Hippocampal formation (tissue), 2 donors: ENCODE measurements at places on chromosomes 16 and 17.

DNA sequence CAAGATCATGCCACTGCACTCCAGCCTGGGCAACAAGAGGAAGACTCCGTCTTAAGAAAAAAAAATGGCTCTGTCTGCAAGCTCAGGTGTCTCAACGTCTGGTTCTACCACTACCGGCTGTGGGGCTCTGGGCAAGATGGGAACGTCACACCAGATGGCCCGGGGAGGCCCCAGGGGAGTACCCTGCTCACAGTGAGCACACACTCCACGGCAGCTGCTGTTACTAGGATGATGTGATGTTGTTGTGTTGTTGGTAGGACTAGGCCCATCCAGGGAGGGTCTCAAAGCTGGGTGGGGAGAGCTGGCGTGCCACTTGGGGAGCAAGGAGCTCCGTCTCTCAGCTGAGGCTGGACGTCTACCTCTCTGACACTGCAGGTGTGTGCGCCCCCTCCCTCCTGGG lies 9.4 kb upstream of the NPTX1 start:
- DNase-seq = no peak

- DNase-seq = no peak
Measured at GRCh38 chr17:78588258-78589030, 11.2 kb upstream of the DNAH17 start.

GRCh38 chr16:21598206-21598605 lies 1.2 kb upstream of the METTL9 start:
- DNase-seq = no peak

DNA sequence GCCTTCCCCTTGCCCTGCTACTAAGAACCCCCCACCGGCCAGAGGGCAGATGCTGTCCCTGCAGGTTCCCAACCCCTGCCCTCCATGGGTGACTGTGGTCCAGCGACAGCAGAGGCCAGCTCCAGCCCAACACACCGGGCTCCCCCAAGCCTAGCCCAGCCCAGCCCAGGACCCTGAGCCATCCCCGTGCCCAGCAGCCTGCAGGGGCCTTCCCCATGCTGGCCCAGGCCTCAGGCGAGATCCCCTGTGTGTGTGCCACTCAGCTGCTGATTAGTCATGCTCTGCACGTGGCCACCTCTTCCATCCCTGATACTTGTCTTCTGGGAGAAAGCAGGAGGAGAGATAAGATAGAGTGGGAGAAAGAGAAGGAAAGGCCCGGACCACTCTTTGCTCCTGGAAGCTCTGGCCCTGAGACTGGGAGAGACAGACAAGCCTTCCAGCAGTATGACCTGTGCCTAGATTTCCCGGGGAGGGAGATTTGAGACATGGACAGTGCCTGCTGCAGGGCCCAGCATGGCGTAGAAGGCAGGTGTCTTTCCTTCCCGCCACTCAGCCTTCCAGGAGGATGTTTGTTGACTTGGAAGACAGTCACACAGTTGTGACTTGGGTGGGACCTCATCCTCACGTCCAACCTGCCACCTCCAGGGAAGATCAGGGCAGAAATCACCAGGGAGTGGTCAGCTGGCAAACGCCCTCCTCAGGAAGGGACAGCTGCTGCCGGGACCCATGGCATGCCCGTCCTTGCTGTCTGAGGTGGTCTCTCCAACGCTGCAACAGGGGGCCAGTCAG lies 41.3 kb upstream of the RASD1 start:
- DNase-seq = no peak

GRCh38 chr17:82301916-82302567 lies 15.4 kb downstream of the CD7 start:
- no peak for DNase-seq

DNA sequence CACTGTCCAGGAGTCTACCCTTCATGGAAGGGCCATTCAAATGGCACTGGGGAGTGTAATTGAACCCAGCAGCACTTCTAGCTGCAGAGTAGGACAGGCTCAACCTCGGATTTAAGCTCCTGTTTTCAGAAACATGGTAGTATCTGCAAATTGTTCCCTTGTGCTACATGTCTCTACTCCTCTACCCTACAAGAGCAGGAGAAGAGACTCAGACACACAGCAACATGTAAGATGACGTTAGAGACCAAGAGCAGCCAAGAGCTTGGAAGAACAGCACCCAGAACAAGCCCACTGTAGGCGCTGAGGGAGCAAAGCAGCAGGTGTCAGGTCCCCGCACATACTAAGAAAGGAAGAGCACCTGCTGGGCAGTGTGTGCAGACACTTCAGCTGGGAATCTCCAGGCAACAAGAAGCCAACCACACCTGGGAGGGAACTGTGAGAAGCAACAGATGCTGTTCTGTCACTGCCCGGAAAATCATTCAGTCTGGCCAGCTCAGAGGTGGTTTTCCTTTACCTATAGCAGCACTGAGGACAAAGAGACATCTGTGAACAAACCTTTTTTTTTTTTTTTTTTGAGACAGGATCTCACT lies 35.6 kb upstream of the MNT start:
- no peak for DNase-seq

DNA sequence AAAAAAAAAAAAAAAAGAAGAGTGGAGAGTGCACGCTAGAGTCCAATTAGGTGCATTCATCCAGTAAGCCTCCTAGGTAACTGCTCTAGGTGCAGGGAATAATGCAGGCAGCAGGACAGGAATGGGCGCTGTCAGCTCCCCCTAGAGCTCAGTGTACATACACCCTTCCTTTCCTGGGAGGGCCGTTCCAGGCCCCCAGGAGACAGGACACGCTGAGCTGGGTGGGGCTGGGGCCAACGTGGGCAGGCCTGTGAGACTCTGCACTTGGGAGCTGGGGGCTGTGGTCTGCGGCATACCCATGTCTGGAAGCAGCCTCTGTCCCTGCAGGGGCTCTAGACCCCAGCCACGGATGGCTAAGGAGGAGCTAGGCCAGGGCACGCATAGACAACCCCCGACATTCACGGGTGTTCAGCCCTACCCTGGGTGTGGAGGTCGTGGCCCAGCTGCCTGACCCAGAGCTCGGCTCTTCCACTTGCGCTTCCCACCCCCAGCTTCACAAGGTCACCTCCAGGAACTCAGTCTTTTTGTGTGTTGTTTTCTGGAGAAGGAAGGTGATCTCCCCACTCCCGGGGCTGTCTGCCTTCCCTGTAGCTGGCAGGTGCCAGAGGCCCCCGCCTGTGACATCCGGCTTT lies 1.0 kb upstream of the ANTKMT start:
- DNase-seq = no peak

DNA sequence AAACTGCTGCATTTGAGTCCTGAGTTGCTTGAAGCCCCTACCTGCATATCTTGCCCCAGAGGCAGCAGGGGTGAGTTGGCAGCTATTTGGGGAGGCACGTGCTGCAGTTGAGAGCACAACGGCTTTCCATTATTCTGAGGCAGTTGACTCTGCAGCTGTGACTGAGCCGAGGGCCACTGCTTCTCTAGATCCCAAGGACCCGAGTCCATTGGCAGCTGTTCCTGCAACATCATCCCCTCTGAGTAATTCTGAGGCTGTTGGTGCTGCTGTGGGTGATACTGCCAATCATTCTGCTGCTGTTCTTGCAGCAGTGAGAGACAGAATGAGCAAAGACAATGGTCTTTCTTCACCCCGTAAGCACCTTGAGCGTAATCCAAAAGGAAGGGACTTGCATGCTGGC lies 12.7 kb downstream of the TERF2IP start:
- peak; percentile 14 for DNase-seq
